ENCODE measurements at places on chromosomes 7 and 10.

DNA sequence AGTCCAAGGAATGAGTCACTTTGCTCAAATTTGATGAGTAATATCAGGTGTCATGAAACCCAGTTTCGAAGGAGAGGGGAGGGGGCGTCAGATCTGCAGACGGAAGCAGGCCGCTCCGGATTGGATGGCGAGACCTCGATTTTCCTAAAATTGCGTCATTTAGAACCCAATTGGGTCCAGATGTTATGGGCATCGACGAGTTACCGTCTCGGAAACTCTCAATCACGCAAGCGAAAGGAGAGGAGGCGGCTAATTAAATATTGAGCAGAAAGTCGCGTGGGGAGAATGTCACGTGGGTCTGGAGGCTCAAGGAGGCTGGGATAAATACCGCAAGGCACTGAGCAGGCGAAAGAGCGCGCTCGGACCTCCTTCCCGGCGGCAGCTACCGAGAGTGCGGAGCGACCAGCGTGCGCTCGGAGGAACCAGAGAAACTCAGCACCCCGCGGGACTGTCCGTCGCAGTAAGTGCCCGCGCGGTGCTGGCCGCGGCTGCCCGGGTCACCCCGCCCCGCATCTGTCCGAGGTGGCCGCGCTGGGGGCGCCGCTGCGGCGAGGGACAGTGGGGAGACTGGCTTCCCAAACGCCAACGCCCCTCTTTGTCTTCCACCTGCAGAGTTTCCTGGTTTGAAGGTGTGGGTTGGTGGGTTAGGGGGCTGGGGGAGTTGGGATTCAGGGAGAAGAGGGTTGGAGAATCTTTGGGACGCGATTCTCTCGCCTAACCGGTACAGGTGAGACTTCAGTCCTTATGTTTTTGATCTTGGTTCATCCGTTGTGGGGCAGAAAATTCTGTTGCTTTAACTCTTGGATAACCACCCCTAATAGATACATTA is at the start of gene TAC1:
Gene TAC1, plus strand, starts transcription at position 351 of the 829 bp plus-strand sequence. CDS start 527 bp downstream, outside the sequence.
- H3K27me3 ChIP-seq = peaks cover 48% of the 10 kb centered on the region
- peaks cover 5% of the 10 kb centered on the region for H3K4me1 ChIP-seq
- DNase-seq = no peak
- no peak within 1 kb of the TSS for H3K27ac ChIP-seq
- H3K36me3 ChIP-seq = no peaks in the 10 kb centered on the region

GRCh38 chr10:78657163-78657861 is 411.5 kb upstream of the ZMIZ1 start:
- peaks cover 11% of the 10 kb centered on the region for H3K27me3 ChIP-seq
- no peaks in the 10 kb centered on the region for H3K36me3 ChIP-seq
- H3K27ac ChIP-seq = no peak overlapping the region
- H3K4me3 ChIP-seq = no peak overlapping the region
- peak; percentile 33 for DNase-seq

- DNase-seq = no peak
- H3K27me3 ChIP-seq = no peaks in the 10 kb centered on the region
- H3K4me1 ChIP-seq = no peaks in the 10 kb centered on the region
- no peaks in the 10 kb centered on the region for H3K36me3 ChIP-seq
- no peak overlapping the region for H3K27ac ChIP-seq
Observed at GRCh38 chr10:34029455-34029854, 695.0 kb upstream of the NRP1 start.

- H3K4me1 ChIP-seq = peaks cover 15% of the 10 kb centered on the region
- no peak overlapping the region for H3K4me3 ChIP-seq
- no peak overlapping the region for H3K27ac ChIP-seq
- peaks cover 30% of the 10 kb centered on the region for H3K36me3 ChIP-seq
- DNase-seq = no peak
Observed at GRCh38 chr10:31456468-31456867, 137.5 kb downstream of the ZEB1 start.

DNA sequence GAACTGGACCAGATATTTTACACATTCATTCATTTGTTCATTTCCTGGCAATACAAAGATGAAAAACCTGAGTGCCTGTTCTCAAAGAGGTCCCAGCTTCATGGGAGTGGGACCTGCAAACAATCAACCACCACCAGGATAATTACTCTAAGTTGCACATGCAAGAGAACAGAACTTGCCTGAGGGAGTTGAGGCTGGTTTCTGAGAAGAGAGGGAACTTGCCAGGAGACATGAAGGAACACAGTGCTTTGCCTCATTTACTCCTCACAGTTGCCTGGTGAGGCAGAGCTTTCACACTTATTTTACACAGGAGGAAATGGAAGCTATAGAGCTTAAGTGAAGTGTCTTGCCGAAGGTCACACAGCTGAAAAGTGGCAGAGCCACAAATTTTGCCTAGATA is 170.1 kb downstream of the SORCS3 start:
- H3K36me3 ChIP-seq = no peaks in the 10 kb centered on the region
- H3K27ac ChIP-seq = no peak overlapping the region
- H3K4me1 ChIP-seq = no peaks in the 10 kb centered on the region
- H3K4me3 ChIP-seq = no peak overlapping the region
- H3K27me3 ChIP-seq = no peaks in the 10 kb centered on the region

DNA sequence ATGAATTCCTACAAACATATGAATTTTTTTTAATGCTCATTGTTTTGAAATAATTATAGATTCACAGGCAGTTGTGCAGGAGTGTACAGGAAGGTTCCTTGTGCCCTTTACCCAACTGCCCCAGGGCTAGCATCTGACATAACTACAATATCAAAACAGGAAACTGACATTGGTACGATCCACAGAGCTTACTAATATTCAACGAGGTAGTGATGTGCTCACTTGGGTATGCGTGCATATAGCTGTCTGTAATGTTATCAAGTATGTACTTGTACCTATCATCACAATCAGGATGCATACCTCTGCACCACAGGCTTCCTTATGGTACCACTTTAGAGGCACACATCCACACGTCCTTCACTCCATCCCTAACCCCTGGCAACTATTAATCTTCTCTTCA is 68.3 kb downstream of the BMS1 start:
- H3K27me3 ChIP-seq = peaks cover 10% of the 10 kb centered on the region
- H3K4me3 ChIP-seq = no peak overlapping the region
- no peaks in the 10 kb centered on the region for H3K4me1 ChIP-seq
- no peaks in the 10 kb centered on the region for H3K36me3 ChIP-seq

- H3K36me3 ChIP-seq = no peaks in the 10 kb centered on the region
- H3K27ac ChIP-seq = no peak overlapping the region
Observed at GRCh38 chr10:22849077-22849805, 78.6 kb upstream of the ARMC3 start.

DNA sequence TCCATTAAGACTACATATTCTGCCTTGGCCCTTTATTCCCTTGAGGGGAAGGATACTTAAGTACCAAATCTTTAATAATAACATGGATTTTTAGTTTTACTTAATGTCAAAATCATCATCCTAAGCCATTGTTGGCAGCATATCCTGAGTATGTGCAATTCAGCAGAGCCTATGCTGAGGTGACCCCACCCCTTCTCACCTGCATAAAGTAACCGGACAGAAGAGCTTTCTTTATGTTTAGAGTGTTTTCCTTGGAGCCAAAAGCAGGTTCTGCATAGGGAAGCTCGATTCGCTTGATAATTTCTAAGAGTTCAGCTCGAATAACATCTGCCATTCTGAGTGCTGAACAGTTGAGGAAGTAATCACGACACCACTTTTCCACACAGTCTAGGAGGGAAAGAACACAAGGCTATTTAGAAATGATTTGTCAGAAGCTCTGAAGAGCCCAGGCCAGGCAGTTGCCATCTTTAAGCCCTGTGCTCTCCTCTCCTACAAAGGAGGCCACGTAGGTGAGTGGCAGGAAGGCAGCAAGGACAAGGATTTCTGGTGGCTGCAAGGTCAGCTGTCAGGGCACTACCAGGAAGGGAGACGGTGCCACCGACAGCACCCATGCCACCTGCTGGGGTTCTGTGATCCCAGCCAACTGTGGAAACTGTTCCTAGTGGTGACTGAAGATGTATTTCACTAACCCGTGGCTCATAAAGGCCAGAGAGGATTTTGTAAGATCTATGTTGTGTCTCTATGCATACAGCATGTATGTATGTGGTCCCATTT is 15.6 kb downstream of the BCCIP start:
- H3K27me3 ChIP-seq = no peaks in the 10 kb centered on the region
- no peak for DNase-seq
- H3K36me3 ChIP-seq = peaks cover 86% of the 10 kb centered on the region
- H3K4me1 ChIP-seq = no peaks in the 10 kb centered on the region

DNA sequence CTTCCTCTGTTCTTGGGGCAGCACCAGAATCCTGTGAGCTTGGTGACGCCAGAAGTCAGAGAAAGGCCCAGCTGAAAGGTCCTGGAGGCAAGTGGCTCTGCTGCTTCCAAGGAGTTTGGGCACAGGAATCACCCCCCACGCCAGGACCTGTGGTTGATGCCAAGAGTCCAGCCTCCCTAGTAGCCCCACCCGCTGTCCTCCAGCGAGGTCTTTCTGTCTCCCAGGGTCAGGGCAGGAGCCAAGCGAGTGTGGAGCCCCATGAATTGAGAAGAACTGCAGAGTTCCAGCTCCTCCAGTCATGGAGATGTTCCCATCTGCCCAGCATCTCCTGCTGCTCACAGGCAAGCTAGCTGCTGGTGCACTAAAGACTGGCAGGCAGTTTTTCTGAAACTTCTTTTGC is 631.7 kb upstream of the MGMT start:
- no peak overlapping the region for H3K4me3 ChIP-seq
- H3K4me1 ChIP-seq = no peaks in the 10 kb centered on the region
- H3K27me3 ChIP-seq = no peaks in the 10 kb centered on the region
- H3K27ac ChIP-seq = no peak overlapping the region
- H3K36me3 ChIP-seq = no peaks in the 10 kb centered on the region
- DNase-seq = no peak

All from activated B cell treated with CpG ODN at 0.5 μM for 24 hours (primary cell).